ENCODE measurements at places on chromosomes 3 and 15.
A peak's percentile ranks its signal among the peaks of the same experiment; 100 is the strongest.

DNA sequence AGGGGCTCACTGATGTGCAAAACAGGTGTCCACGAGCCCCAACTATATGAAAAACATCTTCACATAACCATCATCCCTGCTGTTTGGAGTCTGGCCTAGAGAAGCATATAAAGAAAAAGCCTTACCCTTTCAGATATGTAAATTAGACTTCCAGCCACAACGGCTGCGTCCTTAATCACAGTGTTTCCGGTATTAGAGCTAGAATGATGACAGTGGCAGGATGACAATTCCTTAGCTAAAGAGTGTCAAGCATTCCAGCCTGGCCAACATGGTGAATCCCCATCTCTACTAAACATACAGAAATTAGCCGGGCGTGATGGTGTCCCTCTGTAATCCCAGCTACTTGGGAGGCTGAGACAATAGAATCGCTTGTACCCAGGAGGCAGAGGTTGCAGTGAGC is 19.5 kb upstream of the SAMD7 start:
- DNase-seq = no peak

- DNase-seq = peak; percentile 44
Measured at GRCh38 chr3:10950476-10951294, 41.9 kb upstream of the SLC6A1 start.

GRCh38 chr15:28026221-28026620 is 72.9 kb downstream of the OCA2 start:
- no peak for DNase-seq

- no peak for DNase-seq
Measured at GRCh38 chr15:44130778-44131177, 64.3 kb downstream of the FRMD5 start.

- no peak for DNase-seq
Measured at GRCh38 chr3:121871430-121871829, 22.8 kb upstream of the SLC15A2 start.

GRCh38 chr15:36479200-36479896 is 100.1 kb upstream of the CDIN1 start:
- DNase-seq = no peak

DNA sequence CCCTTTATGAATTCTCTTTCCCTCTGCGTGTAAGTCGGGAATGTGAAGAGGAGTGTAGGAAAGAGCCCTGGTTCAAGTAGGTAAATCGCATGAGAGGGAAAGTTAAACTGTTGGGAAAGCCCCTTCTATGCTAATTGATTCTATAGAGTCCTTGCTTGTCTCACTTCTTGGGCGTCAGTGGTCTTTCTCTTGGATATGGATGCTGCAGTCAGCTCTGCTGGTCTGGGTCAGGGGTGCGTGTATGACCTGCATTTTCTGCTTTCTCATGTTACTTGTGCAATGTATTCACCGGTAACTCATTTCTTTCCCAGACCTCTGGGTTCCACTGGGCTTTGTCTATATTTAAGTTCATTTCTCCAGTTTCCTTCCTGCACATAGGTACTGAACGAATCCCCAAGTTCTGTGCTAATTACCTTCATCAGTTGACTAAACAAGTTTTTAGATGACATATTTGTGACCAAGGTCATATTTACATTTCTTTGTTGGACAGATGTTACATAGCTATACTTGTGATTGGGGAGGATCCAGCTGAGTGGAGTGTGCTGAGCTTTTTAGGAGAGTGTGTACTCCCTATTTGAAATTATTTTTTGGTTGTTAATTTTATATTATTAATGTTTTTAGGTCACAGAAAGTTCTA is 1.4 kb downstream of the SETD5 start:
- no peak for DNase-seq

- no peak for DNase-seq
Measured at GRCh38 chr3:47299381-47300318, 16.9 kb downstream of the KLHL18 start.
